Esophagus squamous epithelium (tissue), 5 donors: ENCODE measurements at places on chromosomes 16 and 17. TPM values are rescaled to one million over a fixed set of nuclear protein-coding genes. Genes with fewer than 3 reads are reported as not detected.

The NME3 gene
- 54.7 TPM for total RNA-seq

The SRL gene
- total RNA-seq = 0.38 TPM

The SLC5A11 gene
- total RNA-seq = not detected

The MXRA7 gene
- 116 TPM for total RNA-seq

The PNMT gene
- 0.80 TPM for total RNA-seq

The STH gene
- total RNA-seq = not detected

The FZD2 gene
- total RNA-seq = 1.5 TPM

The MT1A gene
- 3.3 TPM for total RNA-seq

The EVPL gene
- total RNA-seq = 604 TPM

The CCL4L2 gene
- not detected for total RNA-seq

The ZFPM1 gene
- 1.3 TPM for total RNA-seq

The CD79B gene
- 1.1 TPM for total RNA-seq

The PRAC1 gene
- not detected for total RNA-seq

The CSH2 gene
- not detected for total RNA-seq

The KRT20 gene
- not detected for total RNA-seq

The SLC52A1 gene
- 0.26 TPM for total RNA-seq

The HOXB3 gene
- 5.7 TPM for total RNA-seq

The OR3A2 gene
- total RNA-seq = not detected

The TPSB2 gene
- 18.1 TPM for total RNA-seq

The SECTM1 gene
- 7.6 TPM for total RNA-seq

The CCP110 gene
- total RNA-seq = 7.9 TPM

The NLRC3 gene
- total RNA-seq = 1.7 TPM

- DNase-seq = no peak
These were observed 204.5 kb downstream of the WWOX start for GRCh38 chr16:78303946-78304345.

DNA sequence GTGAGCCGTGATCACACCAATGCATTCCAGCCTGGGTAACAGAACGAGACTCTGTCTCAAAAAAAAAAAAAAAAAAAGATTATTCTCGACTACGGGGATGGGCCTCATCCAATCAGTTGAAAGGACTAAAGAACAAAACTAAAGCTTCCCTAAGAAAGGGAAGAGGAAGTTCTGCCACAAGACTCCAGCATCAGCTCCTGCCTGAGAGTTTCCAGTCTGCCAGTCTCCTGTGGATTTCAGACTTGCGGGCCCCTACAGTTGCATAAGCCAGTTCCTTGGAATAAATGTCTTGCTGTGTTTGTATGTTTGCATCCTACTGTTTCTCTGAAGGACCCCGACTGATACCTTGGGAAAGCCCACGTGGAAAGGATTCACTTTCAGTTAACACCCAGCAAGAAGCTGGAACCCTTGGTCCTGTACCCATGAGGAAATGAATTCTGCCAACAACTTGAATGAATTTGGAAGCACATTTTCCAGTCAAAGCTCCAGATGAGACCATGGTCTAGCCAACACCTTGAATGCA lies 26.3 kb upstream of the FZD2 start:
- DNase-seq = no peak

DNA sequence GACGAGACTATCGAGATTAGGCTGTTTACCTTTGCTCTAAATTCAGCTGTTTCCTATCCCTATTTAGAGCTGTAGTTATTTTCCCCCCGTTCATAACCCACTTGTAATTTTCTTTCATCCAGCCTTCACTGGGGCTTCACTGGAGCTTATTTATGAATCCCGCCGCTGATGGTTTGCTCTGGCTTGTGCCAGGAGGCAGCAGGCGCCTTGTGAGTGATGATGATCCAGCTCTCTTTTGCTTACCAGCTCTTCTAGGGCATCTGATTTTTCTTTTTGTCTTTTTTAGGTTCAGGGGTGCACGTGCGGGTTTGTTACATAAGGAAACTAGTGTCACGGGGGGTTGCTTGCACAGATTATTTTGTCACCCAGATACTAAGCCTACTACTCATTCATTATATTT lies 37.4 kb upstream of the CDH13 start:
- no peak for DNase-seq

GRCh38 chr17:43410557-43411368 lies 12.0 kb downstream of the ARL4D start:
- DNase-seq = no peak

DNA sequence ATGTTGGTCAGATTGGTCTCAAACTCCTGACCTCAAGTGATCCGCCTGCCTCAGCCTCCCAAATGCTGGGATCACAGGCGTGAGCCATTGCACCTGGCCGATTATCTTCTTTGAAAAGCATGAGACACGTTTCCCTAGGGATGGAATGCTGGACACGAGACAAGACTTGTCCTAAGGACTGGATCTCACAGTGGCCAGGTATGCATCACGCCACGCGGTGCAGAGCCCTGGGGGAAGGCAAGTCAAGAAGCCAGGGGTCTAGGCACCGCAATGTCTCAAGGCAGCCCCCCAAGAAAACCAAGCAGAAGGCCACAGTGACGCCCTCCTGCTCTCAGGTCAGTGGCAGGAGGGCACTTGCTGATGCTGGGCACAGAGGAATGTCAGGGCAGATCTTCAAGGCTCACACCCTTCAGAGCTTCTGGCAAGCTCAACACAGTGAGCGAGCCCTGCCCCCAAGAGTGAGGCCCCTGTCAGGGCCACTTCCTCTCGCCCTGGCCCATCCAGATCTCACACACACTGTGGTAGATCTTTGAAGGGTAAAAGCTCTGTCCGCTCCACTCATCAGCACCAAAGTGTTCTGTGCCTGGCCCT lies 134.7 kb downstream of the ZNF778 start:
- no peak for DNase-seq

GRCh38 chr16:26733710-26734109 lies 333.0 kb upstream of the C16orf82 start:
- no peak for DNase-seq

- no peak for DNase-seq
These were observed 58.3 kb downstream of the TIMM22 start for GRCh38 chr17:1055231-1055630.

DNA sequence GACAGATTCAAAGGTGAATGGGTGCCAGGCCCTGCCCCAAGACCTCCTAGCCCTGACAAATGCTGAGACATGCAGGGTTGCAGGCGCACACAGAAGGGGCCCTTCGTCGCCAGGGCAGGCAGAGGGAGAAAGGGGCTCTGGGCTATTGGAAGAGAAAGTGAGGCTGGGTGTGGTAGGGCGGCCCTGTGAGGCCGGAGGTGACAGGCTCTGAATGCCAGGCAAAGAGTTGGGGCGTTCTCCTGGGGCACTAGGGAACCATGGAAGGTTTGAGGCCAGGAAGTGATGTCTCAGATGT lies 26.4 kb upstream of the NXPH3 start:
- no peak for DNase-seq

DNA sequence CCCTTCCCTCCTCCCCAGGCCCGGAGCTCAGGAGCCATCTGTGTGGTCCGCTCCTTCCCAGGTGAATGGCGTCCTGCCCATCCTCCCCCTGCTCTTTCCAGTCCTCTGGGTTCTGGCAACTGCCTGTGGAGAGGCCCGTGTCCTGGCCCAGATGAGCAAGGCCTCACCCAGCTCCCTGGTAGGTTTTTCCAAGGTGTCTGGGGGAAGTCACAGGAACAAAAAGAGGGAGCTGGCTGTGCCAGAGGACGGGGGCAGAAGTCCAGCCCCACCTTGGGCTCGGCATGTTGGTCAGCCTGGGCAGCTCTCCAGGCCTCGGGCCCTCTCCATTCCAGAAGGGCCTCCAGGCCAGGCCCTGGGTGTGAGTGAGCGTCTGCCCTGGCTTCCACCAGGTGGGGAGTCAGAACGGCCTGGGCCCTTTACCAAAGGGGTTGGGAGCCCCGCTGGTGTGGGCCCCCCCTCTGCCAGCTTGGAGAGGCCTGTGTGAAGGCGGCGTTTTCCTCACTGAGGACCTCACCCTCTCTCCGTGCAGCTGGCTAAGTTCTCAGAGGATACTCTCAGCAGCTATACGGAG lies 25.1 kb downstream of the CASKIN2 start:
- no peak for DNase-seq

- no peak for DNase-seq
These were observed 149.3 kb upstream of the KCNJ18 start for GRCh38 chr17:21542991-21543390.

GRCh38 chr16:17134586-17134985 lies 336.2 kb downstream of the XYLT1 start:
- DNase-seq = no peak

DNA sequence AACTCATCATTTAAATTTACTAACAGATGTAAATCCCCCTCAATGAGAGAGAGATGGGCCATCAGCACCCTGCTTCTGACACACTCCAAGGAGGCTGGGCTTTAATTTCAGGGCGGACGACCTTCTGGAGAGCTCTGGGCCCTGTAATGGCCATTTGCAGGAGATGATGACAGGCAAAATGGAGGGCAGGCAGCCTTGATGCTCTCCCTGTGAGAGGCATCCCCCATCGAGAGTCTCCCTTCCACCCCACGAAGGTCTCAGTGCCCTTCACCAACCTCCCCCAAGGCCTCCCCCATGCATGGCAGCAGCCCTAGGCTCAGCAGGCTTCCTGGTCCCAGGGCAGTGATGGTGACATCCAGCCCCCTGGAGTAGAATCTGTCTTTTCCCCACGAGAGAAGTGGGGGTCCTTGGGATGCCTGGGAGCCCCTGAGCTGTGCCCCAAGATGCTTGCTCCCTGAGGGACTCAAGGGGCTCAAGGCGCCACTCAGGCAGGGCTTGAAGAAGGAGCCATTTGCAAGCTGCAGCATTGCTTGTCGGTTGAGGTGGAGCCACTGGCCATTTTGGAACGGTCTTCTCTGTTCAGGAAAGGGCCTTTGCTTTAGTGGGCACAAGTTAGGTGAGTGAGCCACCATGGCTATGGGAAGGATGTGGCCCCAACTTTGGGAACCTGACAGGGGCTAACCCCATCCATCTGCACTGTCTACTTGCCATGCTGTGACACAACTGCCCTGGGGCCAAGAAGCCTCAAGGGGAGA lies 82.6 kb downstream of the C16orf78 start:
- no peak for DNase-seq

- DNase-seq = no peak
These were observed 32.1 kb downstream of the ABR start for GRCh38 chr17:1147664-1148063.

DNA sequence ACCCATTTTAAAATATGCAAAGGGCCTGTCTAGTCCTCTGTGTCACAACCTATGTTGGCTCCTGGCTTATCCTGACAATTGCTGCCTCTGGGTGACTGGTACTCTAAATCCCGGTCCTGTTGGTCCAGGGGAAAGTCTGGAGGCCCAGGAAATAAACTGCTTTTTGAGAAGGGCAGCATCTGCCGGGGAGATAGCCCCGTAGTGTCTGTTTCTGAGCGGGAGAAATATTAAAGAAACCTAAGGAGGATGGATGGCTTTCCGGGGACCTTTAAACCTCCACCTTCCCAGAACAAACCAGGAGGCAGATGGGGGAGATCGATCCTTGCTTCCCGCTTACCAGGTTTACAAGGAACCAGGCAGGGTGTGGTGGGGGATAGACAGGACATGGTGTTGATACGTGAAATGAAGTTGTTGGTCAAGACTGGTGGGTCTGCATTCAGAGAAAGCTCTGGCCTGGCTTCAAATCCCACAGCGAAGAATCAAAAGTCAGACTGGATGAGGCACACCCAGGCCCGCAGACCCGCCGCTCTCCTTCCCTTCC lies 3.8 kb downstream of the HOXB2 start:
- no peak for DNase-seq

GRCh38 chr17:41580687-41581365 lies 5.9 kb downstream of the KRT14 start:
- DNase-seq = no peak

DNA sequence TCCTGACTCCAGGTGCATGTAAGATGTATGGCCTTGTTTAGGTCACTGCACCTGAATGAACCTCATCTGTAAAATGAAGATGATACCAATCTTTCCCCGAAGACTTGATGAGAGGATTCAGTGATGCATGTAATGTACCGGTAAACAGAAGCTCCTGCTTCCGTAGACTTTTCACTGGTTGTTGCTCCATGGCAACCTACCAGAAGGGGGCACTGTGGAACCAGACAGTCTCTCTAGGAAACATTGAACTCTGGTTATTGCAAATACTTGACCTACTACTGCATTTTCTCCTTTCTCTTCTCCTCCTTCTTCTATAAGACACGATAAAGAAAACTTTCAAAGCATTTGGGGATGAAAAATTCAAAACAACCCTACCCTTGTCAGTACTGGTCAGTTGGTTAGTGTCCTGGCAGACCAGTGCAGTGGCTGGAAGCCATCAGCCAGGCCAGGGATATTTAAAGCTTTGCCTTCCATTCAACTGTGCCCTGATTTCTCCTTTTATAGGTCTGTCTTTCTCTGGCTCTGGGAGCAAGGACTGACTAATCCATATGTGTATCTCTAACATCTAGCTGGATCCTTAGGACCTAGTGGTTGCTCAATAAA lies 667.4 kb upstream of the SALL1 start:
- no peak for DNase-seq

DNA sequence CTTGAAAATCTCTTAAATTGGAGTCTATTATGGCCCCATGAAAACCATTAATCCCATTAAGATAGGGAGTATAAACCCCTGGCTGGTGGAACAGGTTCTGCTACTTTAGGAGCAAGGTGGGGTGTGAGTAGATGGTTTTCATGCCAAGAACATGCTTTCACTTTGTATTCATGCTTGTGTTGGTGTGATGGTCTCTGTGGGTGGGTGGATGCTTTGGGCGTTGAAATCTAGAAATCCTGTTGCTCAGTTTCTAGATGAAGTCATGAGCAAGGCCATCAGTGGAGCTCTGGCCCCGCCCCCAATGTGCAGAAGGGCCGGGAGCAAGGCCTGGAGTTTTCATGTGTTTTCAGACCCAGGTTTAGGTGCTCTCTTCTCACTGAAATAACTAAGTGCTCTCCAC lies 20.1 kb downstream of the PLD6 start:
- no peak for DNase-seq

DNA sequence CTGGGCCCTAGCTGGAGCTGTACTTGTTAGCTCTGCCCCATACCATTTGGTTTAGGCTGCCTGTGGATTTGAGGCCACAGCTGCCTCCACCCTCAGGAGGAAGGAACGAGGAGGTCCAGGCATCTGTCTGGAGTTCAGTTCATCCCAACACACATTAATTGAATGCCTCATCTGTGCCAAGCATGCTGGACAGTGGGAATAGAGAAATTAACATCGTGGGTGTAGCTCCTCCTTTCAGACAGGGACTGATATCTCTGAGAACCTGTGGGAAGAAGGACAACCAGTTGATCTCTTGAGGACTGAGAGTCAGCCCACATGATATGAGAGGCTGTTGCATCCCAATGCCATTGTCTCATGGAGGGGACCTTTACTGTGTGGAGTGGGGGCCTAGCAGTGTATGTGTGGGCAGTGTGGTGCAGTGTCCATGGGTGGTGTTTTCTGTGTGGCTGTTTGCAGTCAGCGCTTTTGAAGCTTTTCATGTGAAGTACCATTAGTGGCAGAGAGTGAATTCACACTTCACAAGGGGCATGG lies 29.4 kb upstream of the DDX52 start:
- DNase-seq = no peak

GRCh38 chr17:7119314-7119713 lies 4.7 kb upstream of the ASGR2 start:
- no peak for DNase-seq

GRCh38 chr16:31181102-31181830 lies 1.3 kb downstream of the FUS start:
- no peak for DNase-seq
